ENCODE measurements at places on chromosomes 5 and 9.

DNA sequence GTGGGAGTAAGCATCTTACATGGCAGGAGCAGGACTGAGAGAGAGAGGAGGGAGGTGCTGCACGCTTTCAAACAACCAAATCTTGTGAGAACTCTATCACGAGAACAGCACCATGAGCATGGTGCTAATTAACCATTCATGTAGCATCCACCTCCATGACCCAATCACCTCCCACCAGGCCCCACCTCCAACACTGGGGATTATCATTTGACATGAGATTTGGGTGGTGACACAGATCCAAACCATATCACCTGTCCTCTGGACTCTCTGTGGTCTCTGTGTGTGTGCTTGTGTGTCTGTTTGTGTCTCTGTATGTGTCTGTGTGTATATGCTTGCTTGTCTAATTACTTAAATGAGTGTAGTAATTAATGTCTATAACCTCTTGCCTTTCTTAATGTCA, 31.1 kb downstream of the SEC61B start:
- DNase-seq, result no peak

DNA sequence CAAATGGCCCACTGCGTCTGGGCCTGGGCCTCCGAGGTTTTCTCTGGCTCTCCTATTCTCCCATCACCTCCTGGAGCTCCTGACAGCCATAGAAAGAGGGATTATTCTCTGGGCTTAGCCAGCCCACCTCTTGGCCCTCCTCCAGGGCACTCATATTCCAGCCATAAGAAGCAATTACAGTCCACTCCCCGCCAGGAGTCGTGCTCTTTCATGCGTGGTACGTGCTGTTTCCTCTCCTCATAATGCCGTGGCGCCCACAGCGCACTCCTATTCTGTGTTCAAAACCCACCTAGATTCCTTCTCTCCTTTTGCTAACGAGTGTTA, 240.8 kb upstream of the ZNF462 start:
- no peak for DNase-seq

- DNase-seq, result peak; percentile 11
Measured at GRCh38 chr9:35749515-35750255, 598 bp downstream of the RGP1 start.

GRCh38 chr5:168360521-168361285, 69.3 kb downstream of the WWC1 start:
- no peak for DNase-seq

- DNase-seq, result no peak
Measured at GRCh38 chr5:133569347-133569746, 43.0 kb downstream of the FSTL4 start.

DNA sequence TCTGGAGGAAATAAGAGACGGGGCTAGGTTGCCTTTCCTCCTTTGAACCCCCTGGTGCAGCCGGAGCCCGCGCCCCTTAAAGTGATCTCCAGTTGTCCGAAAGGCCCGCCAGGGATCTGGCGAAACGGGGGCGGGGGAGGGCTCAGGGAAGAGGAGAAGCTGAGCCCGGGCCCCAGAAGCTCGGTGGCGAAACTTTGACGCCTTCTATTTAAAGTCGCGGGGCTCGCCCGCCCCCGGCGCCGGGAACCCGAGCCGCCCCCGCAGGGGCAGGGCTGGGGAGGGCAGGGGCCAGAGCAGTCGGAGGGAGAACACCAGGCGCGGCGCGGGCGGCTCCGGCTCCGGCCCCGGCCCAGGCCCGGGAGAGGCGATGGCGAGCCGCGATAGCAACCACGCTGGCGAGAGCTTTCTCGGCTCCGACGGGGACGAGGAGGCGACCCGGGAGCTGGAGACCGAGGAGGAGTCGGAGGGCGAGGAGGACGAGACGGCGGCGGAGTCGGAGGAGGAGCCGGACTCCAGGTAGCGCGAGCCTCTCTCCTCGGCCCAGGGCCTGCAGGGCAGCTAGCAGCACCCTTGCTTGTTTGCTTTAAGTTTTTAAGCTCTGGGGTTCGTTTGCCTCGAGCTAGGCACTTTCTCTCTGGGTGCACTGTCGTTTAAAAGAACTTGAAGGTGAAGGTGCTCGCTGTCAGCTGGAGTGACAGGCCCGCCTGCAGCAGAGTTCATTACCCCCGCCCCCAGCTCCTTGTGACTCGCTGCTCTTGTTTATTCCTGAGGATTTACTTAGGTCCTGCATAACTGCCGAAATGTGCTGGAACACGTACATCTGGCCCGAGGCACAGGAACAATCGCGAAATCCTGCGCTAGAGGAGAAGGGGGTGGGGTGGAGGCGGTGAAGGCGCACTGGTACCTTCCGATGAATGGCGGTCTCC, at the start of gene CMYA5:
Gene CMYA5 (plus strand): TSS at position 296 of the 926 bp plus-strand sequence. CDS start 72 bp downstream, at position 368.
- DNase-seq, result no peak

DNA sequence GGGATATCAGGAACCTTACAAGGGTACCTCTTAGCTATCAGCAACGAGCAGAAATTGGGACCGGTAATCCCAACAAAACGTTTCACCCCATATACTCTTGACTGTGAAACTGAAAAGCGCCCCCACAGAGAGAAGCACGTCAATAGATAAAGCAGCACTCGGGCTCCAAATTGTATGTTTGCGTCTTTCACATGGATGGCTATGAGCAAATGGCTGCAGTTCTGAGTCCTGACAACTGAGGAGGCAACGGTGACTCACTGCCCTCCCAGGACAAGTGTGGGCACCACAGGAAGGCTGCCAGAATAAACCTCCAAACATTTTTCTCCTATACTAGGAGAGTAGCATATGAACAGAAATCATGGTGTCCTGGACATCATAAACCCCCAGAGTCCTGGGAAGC, 36.6 kb downstream of the SEMA4D start:
- no peak for DNase-seq
